Brain pericyte (primary cell): ENCODE measurements at places on chromosomes 4 and X.

DNA sequence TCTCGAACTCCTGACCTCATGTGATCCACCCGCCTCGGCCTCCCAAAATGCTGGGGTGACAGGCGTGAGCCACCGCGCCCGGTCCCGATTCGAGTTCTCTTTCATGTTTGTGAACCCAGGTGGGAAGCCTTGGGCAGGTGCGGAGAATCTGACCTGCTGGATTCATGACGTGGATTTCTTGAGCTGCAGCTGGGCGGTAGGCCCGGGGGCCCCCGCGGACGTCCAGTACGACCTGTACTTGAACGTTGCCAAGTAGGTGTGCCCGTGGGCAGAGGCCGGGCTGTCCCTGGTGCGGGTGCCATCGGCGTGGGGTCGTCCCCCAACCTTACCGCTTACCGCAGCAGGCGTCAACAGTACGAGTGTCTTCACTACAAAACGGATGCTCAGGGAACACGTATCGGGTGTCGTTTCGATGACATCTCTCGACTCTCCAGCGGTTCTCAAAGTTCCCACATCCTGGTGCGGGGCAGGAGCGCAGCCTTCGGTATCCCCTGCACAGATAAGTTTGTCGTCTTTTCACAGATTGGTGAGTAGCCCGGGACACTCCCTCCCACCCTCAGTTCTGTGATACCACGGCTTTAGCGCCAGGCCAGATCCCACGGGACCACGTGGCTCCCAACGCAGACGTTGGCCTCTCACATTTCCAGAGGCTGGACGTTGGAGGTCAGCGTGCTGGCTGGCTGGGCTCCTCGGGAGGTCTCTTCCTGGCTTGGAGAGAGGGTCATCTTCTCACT lies 15.6 kb downstream of the IL3RA start:
- DNase-seq: no peak

- no peak for DNase-seq
Observed at GRCh38 chrX:124293810-124294209, 38.6 kb upstream of the TEX13D start.

DNA sequence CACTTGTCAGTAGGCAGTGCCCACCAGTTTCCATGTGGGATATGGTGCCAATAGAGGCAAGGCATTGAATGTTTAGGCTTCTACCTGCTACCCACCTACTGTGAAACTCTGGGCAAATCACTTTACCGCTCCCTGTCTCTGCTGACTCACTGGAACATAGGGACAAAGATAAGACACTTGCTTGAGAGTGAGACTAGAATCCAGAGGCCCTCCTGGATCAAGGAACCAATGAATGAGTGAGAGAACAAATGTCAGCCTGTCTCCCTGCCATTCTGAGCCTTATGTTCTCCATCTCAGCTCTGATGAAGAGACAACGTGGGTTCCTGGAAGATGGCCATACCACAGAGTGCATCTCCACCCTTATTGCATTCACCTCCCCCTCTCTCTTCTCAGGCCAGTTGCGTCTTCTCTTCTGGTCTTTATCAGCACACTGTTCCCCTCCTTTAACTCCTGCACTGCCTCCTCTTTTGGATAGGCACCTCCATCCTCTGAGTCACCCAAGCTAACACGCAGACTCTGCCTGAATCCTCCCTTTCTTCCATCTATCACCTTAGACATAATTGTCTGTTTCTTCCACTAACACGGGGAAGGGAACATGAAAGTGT lies 15.4 kb upstream of the PRRG3 start:
- DNase-seq: no peak

- no peak for DNase-seq
Observed at GRCh38 chrX:47578692-47579091, 3.5 kb upstream of the TIMP1 start.

DNA sequence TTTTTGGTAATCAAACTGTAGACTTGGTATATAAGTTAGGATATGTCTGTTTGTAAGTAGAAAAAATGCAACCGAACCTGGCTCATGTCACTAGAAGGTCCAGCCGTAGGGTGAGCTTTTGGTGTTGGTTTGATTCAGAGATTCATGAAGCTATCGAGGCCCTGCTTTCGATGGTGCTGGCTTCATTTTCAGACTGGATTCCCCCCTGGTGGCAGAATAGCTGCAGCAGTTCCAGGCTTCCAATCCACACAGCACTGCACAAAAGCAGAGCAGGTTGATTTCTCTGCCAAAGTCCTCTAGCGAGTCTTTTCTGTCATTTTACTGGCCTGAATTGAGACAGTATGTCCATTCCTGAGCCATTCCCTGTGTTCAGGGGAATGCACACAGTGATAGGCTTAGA lies 33.1 kb downstream of the PDK3 start:
- no peak for DNase-seq

- DNase-seq: no peak
Observed at GRCh38 chr4:32031026-32031425, 1310.9 kb downstream of the PCDH7 start.
